Left ventricle myocardium inferior (tissue), 1 donor: ENCODE measurements at places on chromosomes 2 and 18. TPM values are rescaled to one million over a fixed set of nuclear protein-coding genes. Genes with fewer than 3 reads are reported as not detected.

The ABCG8 gene
- not detected for total RNA-seq

The MOGAT1 gene
- total RNA-seq = 0.44 TPM

DNA sequence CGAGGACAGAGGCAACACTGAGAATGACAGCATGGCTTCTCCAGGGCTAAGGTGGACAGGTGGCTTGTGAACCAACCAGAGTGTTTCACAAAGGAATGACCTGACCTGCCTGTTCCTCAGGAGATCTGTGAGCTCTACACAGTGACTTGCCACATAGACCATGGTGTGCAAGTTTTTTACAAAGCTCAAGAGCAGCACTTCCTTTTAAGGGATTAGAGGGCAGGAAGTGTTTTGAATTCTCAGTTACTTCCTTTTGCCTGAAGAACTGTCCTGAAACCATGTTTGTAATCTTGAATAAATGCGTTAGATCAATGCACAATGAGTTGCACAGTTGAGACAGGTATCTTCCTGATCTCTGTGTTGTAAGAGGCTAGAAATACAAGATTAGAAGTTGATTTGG, 421.9 kb downstream of the THSD7B start:
- no peaks in the 10 kb centered on the region for H3K4me1 ChIP-seq
- H3K27me3 ChIP-seq = no peaks in the 10 kb centered on the region
- no peak for DNase-seq
- H3K27ac ChIP-seq = no peak overlapping the region

DNA sequence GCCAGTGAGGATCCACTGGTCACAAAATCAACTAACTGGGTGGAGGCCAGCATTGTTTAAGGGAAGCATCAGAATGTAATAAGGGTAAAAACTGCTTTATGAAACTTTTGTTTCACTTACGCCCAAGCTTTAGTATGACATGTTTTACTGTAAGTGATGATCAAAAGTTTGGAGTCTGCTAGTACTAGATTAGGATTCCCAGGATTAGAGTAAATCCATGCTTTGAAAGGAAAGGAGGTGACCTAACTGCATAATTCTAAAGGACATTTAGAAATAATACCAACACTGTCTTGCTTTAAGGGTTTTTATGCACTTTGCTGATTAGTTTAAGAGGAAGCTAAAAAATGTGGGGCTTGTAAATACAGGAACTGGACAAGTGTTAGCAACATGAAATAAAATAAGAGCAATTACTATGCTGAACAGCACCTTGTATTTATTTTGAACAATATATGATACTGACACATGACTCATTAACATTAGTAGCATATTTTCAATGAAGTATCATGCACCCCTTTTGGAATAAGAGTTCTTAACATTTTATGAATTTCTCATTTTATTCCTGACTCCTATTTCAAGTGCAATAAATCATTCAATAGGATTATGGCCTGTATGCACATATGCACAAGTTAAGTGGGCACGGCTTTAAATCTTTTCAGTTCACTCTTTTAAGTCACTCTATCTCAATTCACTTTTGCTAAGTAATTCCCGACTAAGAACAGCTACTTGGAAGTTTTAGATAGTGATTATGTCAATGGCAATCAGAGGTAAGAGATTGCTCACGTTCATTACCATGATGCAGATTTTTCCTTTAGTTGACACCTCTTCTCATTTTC, 62.5 kb downstream of the STK39 start:
- no peak for DNase-seq
- no peak overlapping the region for H3K27ac ChIP-seq
- no peaks in the 10 kb centered on the region for H3K27me3 ChIP-seq
- H3K36me3 ChIP-seq = peaks cover 7% of the 10 kb centered on the region
- H3K4me1 ChIP-seq = peaks cover 73% of the 10 kb centered on the region
- no peak overlapping the region for H3K4me3 ChIP-seq

DNA sequence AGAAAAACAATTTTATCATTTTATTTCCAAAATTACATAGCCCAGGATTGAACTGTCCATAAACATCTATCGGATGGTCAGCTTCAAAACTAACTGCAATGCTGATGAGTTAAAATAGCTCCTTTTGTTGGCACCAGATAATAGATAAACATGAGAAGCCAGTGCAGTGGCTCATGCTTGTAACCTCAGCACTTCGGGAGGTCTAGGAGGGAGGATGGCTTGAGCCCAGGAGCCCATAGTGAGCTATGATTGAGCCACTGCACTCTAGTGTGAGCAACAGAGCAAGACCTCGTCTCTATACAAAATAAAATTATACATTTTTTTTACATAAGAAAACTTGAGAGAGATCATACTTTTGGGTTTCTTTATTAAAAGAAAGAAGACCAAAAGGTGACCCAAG, 34.6 kb upstream of the IMPA2 start:
- no peaks in the 10 kb centered on the region for H3K36me3 ChIP-seq
- peaks cover 23% of the 10 kb centered on the region for H3K4me1 ChIP-seq
- H3K27me3 ChIP-seq = no peaks in the 10 kb centered on the region
- no peak for DNase-seq
- H3K27ac ChIP-seq = peak overlapping the region; percentile 98

DNA sequence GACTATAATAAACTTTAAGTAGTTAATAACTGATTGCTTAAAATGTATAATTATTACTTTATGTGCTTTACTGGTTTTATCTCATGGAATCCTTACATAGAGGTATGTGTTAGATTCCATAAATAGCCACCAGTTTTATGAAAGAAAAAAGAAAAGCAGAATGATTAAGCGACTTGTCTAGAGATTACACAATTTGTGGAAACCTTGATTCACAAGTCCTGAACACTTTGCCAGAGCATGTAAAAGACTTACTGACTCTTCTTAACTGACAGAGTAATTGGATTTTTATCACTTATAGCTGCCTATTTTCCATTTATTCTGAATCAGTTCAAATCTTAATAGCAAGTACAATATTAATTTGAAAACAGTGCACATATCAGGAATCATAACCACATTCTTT, 448.7 kb upstream of the NETO1 start:
- H3K4me1 ChIP-seq = peaks cover 25% of the 10 kb centered on the region
- no peaks in the 10 kb centered on the region for H3K27me3 ChIP-seq
- peak overlapping the region; percentile 47 for H3K27ac ChIP-seq
- no peaks in the 10 kb centered on the region for H3K36me3 ChIP-seq

- H3K36me3 ChIP-seq = peaks cover 74% of the 10 kb centered on the region
- H3K27me3 ChIP-seq = no peaks in the 10 kb centered on the region
- H3K27ac ChIP-seq = no peak overlapping the region
- H3K4me3 ChIP-seq = no peak overlapping the region
- no peak for DNase-seq
These were observed 83.4 kb upstream of the CYP20A1 start for GRCh38 chr2:203155406-203155805.

- no peak for DNase-seq
- H3K4me3 ChIP-seq = no peak overlapping the region
- no peaks in the 10 kb centered on the region for H3K27me3 ChIP-seq
- H3K27ac ChIP-seq = no peak overlapping the region
These were observed 38.9 kb downstream of the METAP1D start for GRCh38 chr2:172038604-172039003.
